ENCODE measurements at places on chromosomes 4 and X.

DNA sequence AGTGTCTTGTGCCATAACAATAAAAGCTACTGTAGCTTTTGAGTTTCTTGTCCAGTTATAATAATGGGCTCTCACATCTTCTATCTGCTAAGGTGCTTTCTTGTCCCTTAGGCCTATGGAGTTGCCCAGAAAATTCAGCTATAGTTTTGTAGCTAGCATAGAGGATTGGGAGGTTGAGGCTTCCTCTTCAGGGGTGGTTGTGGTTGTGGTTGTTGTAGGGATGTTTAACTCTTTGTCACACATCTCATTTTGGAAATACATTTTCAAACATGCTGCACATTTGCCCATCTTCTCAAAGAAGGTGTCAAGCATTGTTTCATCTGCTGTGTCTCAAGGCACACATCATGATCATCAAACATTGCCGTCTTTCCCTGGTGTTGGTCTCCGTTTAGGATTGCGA is 65.0 kb downstream of the ATXN3L start:
- no peak for DNase-seq

- no peak for DNase-seq
Measured at GRCh38 chr4:41963105-41963504, 18.5 kb upstream of the DCAF4L1 start.

- no peak for DNase-seq
Measured at GRCh38 chr4:72387959-72388358, 181.1 kb downstream of the ADAMTS3 start.

DNA sequence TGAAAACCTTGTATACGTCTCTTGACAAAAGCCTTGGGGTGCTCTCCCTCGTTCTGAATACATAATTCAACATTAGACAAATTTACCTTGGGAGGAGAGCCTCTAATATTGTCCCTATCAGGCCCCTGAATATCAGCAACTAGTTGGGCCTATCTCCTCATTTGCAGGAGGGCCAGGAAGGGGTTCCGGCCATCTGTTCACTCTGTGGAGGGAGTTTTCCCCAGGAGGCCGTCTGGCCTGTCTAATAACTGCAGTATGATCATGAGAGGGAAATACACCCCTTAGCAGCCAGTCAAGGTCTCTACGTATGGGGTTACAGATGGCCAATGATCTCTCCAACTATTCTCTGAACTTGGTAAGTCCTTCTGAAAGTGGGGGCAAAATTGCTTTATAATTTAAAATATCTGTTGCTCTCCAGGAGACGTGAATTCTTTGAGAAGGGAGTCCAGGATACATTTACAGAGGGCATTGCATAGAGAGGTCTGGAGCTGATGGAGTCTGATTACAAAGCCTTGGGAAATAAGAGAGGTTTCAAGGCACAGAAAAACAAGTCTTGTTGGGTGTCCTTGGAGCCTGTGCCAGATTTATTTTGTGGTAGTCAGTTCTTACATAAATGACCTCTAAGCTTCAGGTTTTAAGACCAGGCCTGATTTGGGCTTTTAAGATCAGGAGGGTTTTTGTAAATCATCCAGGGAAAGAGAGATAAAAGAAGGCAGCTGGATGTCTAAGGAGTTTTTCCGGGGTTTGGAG is 48.2 kb upstream of the UXT start:
- DNase-seq, result no peak

DNA sequence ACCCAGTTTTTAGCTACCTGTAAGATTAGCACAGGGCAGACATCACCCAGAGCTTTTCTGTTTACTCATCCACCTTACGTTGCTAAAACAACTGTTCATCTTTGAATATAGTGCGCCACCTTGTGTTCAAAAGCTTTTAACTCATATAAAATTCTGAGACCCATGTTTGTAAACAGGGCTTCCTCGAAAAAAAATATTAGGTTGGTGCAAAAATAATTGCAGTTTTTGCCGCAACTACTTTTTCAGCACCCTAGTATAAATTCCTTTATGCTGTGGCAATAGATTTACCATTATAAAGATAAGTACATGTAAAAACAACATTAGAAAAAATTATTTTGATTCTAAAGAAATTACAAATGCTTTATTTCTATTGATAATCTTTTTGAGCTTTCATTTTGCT is 147.9 kb downstream of the LRBA start:
- peak; percentile 49 for DNase-seq

GRCh38 chr4:184097241-184097605 is 120.5 kb downstream of the ENPP6 start:
- no peak for DNase-seq

DNA sequence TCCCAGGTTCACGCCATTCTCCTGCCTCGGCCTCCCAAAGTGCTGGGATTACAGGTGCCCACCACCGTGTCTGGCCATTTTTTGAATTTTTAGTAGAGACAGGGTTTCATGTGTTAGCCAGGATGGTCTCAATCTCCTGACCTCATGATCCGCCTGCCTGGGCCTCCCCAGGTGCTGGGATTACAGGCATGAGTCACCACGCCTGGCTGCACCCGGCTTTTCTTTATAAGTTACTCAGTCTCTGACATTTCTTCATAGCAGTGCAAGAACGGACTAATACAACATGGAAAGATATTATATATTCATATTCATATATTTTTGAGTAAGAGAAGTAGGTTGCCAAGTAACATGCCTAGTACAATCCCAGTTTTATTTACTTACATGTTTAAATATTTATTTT is 22.9 kb downstream of the SHROOM3 start:
- no peak for DNase-seq

GRCh38 chrX:2781698-2782097 is 29.9 kb downstream of the XG start:
- no peak for DNase-seq

GRCh38 chr4:159016593-159017024 is 86.3 kb upstream of the RAPGEF2 start:
- peak; percentile 39 for DNase-seq

DNA sequence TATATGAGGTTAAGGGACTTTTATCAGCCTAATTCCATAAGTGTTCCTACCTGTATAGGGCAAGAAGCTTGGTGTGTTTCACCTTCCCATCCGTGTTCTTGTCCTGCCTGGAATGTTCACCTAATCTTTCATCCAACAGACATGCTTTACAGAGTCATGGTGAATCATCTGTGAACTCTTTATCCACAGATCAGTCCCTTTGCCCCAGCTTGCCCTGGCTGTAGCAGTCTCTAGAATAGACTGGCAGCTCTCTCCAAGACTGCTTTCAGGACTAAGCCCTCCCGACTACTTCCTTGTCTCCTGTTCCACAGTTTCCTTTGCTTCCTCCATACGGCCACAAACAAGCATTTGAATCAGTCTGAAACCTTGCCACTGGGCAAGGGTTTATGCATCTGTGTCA is 177.9 kb upstream of the IL15 start:
- DNase-seq, result no peak

DNA sequence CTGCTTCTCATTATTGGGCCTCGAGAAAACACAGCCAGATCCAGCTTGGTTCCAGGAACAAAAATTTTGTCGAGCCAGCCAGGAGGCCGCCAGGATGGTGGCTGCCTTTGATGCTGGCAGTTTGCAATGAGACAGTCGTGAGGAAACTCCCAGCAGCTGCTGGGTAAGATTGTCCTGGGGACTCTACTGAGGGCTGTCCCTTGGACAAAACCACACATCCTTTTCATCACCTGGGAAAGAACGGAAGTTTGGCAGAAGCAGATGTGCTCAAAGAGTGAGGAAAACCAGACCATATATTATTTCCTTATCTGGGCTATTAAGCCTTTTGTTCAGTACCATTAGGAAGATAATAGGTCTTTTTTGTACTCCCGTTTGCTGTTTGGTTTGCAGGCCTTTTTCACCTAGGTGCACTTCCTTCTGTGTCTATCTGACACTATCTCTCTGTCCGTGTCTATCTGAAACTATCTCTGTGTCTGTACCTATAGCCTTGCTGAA is 13.4 kb upstream of the PAPSS1 start:
- no peak for DNase-seq

DNA sequence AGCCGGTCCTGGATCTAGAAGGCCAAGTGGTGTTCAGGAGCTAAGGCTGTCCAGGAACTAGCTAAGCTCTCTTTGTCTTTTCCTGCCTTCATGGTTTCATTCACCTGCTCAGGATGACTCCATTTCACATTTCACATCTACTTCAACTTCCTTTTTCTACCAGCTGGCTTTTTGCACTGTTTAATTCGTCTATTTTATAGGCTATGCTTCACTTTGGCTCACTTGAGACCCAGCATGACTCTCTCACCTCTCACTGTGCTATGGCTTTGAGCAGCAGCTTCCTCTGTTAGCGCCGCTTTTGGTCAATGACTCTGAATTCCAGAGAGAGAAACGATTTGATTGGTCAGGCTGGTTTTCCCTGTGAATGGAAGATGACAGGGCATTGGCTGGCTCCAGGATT is 213.5 kb upstream of the CLNK start:
- no peak for DNase-seq

DNA sequence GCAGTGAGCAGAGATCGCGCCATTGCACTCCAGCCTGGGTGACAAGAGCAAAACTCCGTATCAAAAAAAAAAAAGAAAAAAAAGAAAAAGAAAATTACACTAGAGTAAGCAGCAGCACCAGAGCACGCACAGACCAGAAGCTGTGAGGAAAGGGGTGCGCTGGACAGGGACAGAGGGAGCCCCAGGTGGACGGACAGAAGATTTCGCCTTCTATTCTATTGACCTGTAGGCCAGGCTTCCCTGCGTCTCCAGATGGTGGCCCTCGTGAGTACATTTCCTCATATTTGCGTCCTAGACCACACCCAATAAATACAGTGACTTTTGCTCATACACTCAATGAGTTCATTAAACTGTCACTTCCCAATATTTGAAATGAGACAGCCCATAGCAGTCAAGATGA is 19.1 kb downstream of the MTNR1A start:
- no peak for DNase-seq

GRCh38 chr4:176492646-176493302 is 173.0 kb downstream of the SPCS3 start:
- no peak for DNase-seq

- no peak for DNase-seq
Measured at GRCh38 chr4:113384600-113384999, 335.1 kb downstream of the ANK2 start.

- DNase-seq, result no peak
Measured at GRCh38 chrX:10507181-10507580, 113.2 kb downstream of the MID1 start.

DNA sequence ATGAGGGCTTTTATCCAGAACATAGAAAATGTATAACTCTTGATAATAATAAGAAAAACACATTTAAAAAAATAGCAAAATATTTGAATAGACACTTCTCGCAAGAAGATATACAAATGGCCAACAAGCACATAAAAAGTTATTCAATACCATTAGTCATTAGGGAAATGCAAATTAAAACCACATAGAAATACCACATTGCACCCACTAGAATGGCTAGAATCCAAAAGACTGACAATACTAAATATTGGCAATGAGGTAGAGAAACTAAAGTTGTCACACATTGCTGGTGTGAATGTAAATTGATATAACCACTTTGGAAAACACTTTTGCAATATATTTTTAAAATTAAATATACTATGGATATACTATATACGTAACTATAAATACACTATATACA is 754.3 kb upstream of the MAGEB2 start:
- DNase-seq, result no peak

Data from NCI-H1417 treated with DMSO at 0.1 percent for 48 hours (cell line).